ENCODE measurements at places on chromosomes 6 and 20.

- no peak for DNase-seq
Observed at GRCh38 chr6:108807928-108808327, 40.3 kb upstream of the ARMC2 start.

- DNase-seq: no peak
Observed at GRCh38 chr20:33209789-33210188, 7.4 kb upstream of the BPIFA3 start.

GRCh38 chr6:75299801-75300530 lies 15.4 kb upstream of the TMEM30A start:
- no peak for DNase-seq

DNA sequence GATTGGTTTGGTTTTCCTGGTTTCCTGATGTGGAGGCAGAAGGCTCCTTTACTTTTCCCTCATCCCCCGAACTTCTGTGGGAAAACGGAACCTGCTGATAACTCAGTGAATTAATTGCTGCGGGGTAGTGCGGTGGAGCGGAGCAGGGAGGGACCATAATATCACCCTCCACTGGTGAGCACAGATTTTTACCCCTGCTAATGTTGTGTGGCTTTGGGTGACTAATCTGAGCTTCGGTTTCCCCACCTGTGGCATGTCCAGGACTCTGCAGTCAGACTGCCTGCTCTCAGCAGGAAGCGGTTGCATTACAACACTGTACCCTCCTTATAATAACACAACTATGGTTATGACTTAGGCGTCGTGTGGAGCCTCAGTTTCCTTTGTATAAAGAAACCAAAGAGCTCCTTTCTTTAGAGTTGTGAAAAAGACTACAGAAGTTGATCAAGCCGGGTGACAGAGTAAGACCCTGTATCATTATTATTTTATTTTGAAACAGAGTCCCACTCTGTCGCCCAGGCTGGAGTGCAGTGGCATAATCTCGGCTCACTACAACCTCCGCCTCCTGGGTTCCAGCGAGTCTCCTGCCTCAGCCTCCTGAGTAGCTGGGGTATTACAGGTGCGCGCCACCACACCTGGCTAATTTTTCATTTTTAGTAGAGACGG lies 2.2 kb upstream of the ID1 start:
- DNase-seq: no peak

DNA sequence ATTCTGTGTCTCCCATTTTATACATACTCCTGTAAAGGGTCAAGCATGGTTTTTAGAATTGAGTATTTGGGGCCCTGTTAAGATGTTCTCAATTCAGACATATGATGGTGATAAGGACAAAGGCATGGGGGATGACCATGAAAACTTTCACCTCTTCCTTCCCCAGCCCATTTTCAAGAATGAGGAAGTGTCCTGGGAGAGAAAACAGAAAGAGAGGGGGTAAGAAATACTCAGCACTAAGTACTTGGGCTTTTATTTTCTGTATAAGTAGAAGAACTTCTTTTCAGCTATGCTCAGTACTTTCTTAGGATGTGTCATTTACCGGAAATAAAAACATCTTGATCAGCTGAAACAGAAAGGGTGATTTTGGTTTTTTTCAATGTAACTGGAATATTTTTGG lies 10.9 kb upstream of the MBOAT1 start:
- no peak for DNase-seq

DNA sequence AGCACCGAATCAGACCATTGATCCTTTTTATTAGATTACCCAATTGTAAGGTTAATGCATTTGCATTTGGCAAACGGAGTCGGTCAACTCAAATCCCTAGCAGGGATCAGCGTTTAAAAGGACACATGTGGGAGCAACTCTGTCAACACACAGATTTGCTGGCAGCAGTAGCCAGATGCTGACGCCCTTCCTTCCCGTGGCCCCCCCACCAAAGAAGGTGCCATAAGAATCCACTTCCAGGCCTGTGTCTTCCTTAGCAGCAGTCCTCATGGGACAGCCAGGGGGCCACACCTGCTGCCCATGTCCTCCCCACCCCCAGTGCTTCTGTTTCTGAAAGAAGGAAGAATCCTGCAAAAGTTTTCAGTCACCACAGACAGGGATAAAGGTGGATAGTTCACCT lies 24.5 kb upstream of the MAFB start:
- no peak for DNase-seq

DNA sequence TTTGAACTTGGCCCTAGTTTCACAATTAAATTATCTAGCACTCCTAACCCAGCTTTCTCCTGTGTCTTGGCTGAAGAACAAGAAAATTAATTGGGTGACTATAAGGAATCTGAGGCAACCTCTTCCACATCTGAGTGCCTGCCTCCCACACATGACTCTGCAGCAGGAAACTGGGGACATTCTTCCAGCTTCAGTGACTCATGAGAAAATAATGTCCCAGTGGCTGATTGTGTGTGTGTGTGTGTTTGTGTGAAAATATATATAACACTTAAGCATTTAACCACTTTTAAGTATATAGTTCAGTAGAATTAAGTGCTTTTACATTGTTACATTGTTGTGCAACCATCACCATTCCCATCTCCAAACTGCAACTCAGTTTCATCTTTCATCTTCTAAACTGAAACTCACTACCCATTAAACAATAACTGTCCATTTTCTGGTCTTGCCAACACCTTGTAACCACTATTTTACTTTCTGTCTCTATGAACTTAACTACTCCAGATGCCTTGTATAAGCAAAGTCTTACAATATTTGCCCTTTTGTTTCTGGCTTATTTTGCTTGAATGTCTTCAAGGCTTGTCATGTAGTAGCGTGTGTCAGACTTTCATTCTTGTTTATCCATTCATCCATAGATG lies 8.7 kb downstream of the TRIM38 start:
- DNase-seq: no peak

GRCh38 chr6:150539568-150539967 lies 60.1 kb upstream of the PLEKHG1 start:
- no peak for DNase-seq

GRCh38 chr6:136035378-136036070 lies 184.0 kb downstream of the PDE7B start:
- no peak for DNase-seq

DNA sequence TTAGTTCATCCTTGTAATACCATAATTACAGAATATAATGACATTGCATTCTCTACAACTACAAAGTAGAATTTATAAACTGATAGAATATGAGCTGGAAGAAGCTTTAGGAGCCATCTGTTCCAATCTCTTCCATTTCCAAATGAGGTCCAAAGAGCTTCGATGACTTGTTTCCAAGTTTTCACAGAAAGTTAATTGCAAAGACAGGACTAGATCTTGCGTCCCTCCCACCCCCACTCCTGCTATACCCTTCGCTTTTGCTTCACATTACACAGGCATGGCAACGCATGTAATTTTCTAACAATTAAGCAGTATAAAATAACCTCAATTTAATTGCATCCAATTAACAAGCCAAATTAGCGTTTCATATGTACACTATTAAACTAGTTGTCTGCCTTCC lies 7.0 kb downstream of the HIVEP2 start:
- no peak for DNase-seq

GRCh38 chr6:16591396-16592222 lies 169.7 kb downstream of the ATXN1 start:
- no peak for DNase-seq

GRCh38 chr6:166556336-166556735 lies 30.1 kb downstream of the RAMACL start:
- DNase-seq: no peak

- no peak for DNase-seq
Observed at GRCh38 chr6:37371154-37372083, 17.6 kb downstream of the RNF8 start.

DNA sequence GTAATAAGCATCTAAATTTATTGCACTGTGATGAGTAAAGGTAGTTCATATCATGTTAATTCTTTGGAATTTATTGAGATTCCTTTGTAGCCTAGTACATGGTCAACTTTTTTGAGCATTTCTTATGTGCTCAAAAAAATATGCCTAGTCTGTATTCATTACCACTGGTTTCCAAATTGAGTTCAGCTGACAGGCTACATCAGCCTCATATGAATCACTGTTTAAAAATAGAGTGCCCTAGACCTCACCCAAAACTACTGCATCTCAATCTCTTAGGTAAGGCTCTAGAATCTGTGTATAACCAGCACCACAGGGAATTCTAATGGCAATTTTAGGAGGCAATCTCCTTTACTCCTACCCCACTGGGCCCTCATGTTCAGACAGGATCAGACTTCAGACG lies 16.7 kb upstream of the FOXF2 start:
- no peak for DNase-seq

- DNase-seq: no peak
Observed at GRCh38 chr6:62492192-62492822, 206.3 kb upstream of the KHDRBS2 start.

DNA sequence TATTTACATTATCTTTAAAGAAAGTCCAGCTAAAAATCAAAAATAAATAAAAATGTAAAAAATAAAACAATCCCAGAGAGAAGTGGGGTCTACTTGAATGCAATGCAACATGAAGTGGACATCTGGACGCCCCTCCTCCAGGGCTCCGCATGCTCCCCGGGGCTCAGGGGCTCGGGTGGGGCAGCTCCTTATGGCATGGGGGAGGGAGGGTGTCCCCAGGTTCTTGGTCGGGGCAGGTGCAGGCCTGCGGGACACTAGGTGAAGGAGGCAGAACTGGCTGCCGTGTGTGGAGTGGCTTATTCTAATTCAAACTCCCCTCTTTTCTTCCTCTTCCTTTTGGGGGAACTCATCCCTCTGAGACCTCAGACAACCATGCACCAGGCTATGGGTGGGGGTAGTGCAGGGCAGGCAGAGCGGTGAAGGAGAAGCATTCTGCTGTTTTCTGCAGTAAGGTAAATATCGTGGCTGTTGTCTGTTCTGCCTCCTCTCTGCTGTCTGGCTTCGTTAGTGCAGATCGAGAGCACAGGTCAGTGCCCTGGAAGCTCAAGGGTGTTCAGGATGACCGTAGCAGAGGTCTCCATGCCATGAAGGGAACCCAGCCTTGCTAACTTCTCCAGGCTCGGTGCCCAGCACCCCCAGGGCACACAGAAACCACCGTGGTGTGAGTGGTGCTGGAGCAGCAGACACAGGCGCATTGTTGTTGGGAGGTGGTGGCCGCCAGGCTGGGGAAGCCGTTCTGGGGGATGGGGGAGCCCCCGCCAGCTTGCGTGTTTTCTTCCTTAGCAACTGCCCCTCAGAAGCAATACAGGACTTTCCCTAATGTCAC lies 82.6 kb downstream of the TTLL2 start:
- DNase-seq: no peak

GRCh38 chr20:36886859-36887751 lies 11.2 kb downstream of the TLDC2 start:
- DNase-seq: peak; percentile 76

GRCh38 chr20:57432862-57433491 lies 41.8 kb downstream of the RBM38 start:
- no peak for DNase-seq

- no peak for DNase-seq
Observed at GRCh38 chr6:166003569-166003968, 164.1 kb downstream of the TBXT start.

- DNase-seq: no peak
Observed at GRCh38 chr6:129923530-129924250, 62.6 kb upstream of the TMEM244 start.

GRCh38 chr20:48880981-48881657 lies 40.4 kb upstream of the ARFGEF2 start:
- no peak for DNase-seq

GRCh38 chr6:156396068-156396771 lies 381.0 kb upstream of the ARID1B start:
- DNase-seq: no peak

- DNase-seq: no peak
Observed at GRCh38 chr20:16444057-16444777, 129.0 kb downstream of the KIF16B start.

- no peak for DNase-seq
Observed at GRCh38 chr20:39904476-39905112, 784.4 kb downstream of the MAFB start.

DNA sequence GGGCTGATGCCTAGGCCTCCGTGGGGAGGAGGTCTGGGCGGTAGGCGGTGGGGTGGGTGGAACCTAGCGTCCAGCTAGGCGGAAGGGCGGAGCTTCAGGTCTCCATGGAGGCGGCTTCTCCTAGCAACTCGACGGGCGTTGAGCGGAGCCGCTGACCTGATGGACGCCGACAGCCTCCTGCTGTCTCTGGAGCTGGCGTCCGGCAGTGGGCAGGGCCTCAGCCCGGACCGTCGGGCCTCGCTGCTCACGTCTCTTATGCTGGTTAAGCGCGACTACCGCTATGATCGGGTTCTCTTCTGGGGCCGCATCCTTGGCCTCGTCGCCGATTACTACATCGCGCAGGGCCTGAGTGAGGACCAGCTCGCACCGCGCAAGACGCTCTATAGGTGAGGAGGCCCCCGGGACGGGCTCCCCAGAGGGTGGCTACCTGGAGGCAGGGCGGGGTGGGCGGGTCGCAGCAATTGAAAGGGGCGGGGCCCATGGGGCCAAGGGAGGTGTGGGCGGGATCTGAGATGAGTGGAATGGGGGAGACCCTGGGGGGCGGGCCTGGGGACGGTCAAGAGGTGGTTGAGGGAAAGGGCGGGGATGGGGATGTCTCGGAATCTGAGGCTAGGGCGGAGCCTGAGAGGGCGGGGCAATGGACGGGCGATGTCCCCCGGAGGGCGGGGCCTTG lies at the start of gene RSPH9:
Gene RSPH9 (plus strand): TSS at position 97 of the 673 bp plus-strand sequence. CDS start 63 bp downstream, at position 160.
- DNase-seq: no peak

DNA sequence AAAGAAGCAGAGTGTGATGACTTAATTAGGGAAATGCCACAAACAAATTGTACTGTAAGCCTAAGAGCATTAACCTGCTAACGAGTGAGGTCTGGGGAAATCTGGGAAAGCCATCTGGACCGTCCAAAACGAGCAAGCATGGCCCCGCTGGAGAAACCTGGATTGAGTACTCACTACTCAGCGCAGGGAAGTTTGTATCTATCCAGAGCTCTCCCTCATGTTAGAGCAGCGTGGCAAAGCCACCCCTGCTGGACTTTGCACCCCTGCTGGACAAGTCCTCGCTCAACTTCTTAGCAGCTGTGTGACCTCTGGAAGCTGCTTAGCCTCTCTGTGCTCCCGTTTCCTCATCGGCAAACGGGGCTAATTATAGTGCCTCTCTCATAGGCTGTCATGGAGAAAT lies 37.3 kb downstream of the PSMG4 start:
- DNase-seq: no peak

- DNase-seq: no peak
Observed at GRCh38 chr6:83872386-83873118, 13.1 kb downstream of the CYB5R4 start.

GRCh38 chr6:124373386-124373785 lies 569.7 kb downstream of the NKAIN2 start:
- DNase-seq: no peak

- peak; percentile 83 for DNase-seq
Observed at GRCh38 chr6:26043384-26044139, 43.7 kb upstream of the HFE start.

- no peak for DNase-seq
Observed at GRCh38 chr20:10642856-10643559, 30.8 kb downstream of the JAG1 start.

- no peak for DNase-seq
Observed at GRCh38 chr20:50292591-50293283, 102.1 kb downstream of the CEBPB start.

GRCh38 chr6:129184808-129185366 lies 301.9 kb downstream of the LAMA2 start:
- DNase-seq: no peak

- DNase-seq: no peak
Observed at GRCh38 chr6:139278190-139278589, 13.6 kb downstream of the TXLNB start.
